Epithelial cell of proximal tubule (primary cell): ENCODE measurements at places on chromosomes 13 and 19.

GRCh38 chr19:13091400-13092157 lies 11.1 kb downstream of the LYL1 start:
- DNase-seq: no peak

DNA sequence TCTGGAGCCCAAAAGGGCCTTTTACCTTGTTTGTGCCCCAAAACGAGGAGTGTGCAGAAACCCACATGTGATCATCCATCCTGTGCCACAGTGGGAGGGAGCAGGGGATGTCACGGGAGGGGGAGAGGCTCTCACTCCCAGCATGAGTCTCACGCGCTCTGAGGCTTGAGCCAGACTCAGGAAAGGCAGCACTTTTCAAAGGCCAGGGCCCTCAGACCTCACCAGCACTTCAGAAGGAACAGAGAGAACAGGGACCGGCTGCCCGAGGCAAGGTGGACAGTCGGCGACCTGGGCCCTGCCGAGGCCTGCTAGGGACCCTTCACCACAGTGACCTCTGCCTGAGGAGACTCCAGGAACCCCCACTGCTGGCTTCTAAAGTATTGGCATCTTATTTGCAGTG lies 71.7 kb upstream of the WASF3 start:
- no peak for DNase-seq

DNA sequence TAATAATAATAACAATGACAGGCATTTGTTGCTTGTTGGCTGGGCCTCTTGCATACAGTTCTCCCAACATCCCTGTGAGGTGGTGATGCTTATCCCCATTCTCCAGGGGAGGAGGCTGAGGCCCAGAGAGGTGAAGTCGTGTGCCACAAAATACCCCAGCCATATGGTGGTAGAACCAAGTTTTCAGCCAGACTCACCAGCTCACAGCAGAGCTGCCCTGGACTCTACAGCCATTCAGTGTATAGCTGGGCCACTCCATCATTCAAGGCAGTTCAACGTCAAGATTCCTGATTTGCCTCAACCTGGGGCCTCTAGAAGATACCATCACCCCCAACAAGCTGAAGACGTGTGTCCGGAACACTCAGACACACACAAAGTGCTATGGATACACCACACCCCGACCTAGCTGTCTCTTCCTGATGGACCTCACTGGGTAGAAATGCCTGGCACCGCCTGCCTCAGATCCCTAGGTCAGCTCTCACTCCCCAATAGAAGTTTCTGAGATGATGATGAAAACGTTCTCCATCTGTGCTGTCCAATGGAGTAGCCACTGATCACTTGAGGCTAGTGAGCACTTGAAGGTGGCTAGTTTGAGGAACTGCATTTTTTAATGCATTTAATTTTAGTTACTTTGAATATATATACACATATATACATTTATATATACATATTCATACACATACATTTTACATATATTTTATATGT lies 4.3 kb upstream of the CEACAM19 start:
- no peak for DNase-seq

GRCh38 chr13:28392896-28393505 lies 101.9 kb downstream of the FLT1 start:
- no peak for DNase-seq

- no peak for DNase-seq
Measured at GRCh38 chr19:6613711-6614110, 22.8 kb upstream of the CD70 start.

DNA sequence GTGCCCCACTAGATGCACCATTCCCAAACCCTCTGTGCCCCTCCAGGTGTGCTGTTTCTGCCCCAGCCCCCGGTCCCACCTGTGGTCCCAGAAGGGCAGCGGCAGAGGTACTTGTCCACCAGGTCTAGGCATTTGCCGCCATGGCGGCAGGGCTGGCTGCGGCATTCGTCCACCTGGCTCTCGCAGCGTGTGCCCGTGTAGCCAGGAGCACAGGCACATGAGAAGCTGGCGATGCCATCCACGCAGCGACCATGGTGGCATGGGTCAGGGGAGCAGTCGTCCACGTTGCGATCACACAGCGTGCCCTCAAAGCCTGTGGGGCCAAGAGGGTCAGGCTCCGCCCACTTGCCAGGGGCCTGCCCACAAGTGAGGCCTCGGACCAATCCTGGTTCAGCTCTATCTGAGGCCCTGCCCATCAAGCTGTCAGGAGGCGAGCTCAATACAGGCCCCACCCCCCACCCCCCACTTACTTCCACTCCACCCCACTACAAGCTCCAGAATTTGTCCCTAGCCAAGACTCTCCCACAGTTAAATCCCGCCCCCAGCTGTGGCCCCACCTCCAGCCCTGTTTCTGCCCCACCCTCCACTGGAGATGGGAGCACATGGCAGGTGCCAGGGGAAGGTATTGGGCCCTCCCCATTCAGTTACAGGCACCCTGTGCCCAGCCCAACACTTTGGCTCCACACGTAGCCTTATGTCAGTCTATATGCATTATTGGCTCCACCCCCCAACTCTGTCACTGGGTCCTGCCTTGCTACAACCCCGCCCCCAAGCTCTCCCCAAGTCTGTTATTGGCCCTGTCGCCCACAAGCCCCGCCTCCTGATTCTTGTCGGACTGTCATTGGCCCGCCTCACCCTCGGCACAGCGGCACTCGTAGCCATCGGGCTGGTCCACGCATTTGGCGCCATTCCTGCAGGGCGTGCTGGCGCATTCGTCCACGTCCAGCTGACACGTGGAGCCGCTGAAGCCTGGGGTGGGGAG lies 13.5 kb downstream of the NOTCH3 start:
- no peak for DNase-seq

DNA sequence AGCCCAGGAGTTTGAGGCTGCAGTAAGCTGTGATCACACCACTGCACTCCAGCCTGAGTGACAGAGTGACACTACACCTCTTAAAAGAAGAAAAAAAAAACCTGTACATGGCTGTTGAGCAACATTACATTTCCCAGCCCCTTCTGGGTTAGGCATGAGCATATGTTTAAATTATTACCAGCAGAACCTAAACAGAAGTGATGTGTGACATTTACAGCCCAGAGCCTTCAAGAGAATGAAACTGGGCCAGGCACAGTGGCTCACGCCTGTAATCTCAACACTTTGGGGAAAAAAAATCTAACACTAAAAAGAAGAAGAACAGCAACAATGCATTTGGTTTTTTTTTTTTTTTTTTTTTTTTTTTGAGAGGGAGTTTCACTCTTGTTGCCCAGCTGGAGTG lies 38.3 kb downstream of the MRPS31 start:
- no peak for DNase-seq

- DNase-seq: no peak
Measured at GRCh38 chr13:70362820-70363570, 254.7 kb upstream of the KLHL1 start.

GRCh38 chr13:50713523-50714248 lies 129.8 kb downstream of the DLEU7 start:
- DNase-seq: no peak

DNA sequence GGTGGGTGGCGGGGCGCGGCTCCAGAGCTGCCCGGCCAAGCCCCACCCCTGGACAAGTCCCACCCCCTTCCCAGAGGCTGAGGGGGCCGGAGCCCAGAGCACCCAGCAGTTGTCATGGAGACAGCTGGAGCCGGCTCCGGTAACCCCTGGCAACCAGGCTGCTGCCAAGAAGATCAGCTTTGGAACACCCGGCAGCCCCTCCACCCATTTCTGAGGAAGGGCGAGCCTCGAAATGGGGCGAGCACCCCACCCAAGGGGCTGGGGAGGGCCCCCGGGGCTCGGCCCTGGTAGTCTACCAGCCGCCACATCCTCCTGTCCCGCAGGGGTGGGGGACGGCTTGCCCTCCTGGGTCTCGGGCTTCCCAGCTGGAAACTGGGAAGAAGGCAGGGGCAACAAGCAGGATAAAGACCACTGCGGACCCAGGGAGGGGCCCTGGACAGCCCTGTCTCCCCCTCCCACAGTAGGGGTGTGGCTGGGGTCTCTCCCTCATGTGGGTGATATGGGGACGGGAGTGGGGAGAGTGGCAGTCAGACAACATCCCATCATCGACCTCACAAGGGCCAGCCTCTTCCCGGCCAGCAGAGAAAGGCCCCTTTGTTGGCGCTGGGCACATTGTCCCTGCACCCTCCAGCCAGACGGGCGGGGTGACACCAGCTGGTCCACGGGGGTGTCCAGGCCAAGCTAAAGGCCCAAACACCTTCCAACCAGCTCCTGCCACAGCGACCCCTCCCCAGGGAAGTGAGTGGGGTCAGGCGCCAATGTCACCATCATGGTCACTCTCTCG lies 1.5 kb downstream of the CERS1 start:
- no peak for DNase-seq

DNA sequence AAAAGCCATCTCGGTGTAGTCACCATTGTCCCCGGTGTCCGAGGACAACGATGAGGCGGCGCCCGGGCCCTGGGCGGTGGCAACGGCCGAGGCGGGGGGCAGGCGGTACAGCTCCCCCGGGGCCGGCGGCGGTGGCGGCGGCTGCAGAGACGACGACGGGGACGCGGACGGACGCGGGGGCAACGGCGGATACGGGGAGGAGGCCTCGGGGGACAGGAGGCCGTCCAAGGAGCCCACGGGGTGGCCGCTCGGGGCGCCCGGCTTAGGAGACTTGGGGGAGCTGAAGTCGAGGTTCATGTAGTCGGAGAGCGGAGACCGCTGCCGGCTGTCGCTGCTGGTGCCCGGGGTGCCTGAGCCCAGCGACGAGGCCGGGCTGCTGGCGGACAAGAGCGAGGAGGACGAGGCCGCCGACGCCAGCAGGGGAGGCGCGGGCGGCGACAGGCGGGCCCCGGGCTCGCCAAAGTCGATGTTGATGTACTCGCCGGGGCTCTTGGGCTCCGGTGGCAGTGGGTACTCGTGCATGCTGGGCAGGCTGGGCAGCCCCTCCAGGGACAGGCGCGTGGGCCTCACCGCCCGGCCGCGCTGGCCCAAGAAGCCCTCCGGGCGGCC lies 3.5 kb downstream of the IRS2 start:
- no peak for DNase-seq

GRCh38 chr19:46368116-46368515 lies 21.2 kb downstream of the PPP5C start:
- no peak for DNase-seq

- no peak for DNase-seq
Measured at GRCh38 chr13:51396352-51396751, 56.5 kb downstream of the INTS6 start.

DNA sequence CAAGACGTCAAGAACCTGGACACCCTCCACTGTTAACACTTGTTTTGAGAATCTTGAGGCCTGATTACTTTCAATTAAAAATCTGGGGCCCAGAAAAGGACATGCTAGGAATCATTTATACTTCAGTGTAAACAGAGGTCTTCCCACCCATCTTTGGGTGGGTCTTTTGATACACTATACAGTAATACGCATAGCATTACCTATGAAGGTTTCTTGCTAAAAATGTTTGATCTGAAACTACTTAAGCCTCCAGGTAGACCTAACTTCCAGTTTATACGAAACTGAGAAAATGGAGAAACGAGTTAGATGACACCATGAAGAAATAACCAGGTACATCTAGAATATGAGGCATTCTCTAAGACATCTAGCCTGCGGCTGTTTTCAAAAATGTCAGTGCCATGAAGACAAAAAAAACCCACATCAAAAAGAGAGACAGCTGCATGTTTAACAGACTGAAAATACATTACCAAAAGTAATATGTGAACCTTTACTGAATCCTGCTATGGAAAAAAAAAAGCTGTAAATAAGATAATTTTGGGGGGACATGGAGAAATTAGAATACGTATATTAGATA lies 36.6 kb downstream of the TGDS start:
- DNase-seq: no peak

DNA sequence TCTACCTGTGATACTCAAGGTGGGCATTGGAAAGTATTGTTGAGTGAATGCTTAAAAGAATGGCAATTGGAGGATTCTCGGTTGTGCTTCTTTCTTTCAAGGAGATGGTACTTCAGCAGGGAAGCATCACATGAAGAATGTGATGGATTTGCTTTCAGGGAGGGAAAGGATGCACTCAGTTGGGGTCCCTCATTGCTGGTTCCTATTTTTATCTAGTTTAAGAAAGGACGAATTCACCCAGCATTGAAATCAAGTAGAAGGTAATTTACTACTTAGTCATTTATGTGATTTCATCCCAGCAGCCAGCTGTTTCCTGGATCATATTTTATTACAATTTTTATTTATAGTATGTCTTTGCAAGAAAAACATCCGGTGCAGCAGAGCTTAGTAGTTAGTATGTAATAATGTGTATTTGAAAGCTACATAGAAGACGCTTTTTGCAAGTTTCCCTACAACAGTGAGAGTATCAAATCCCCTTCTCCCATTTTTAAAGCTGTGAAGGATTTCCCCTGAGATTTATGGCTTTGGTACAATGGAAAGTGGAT lies 417.9 kb downstream of the GPC5 start:
- DNase-seq: no peak

- no peak for DNase-seq
Measured at GRCh38 chr13:32259116-32259515, 56.0 kb downstream of the ZAR1L start.
